ENCODE measurements at places on chromosomes 2 and 18. TPM values are rescaled to one million over a fixed set of nuclear protein-coding genes. Genes with fewer than 3 reads are reported as not detected.

DNA sequence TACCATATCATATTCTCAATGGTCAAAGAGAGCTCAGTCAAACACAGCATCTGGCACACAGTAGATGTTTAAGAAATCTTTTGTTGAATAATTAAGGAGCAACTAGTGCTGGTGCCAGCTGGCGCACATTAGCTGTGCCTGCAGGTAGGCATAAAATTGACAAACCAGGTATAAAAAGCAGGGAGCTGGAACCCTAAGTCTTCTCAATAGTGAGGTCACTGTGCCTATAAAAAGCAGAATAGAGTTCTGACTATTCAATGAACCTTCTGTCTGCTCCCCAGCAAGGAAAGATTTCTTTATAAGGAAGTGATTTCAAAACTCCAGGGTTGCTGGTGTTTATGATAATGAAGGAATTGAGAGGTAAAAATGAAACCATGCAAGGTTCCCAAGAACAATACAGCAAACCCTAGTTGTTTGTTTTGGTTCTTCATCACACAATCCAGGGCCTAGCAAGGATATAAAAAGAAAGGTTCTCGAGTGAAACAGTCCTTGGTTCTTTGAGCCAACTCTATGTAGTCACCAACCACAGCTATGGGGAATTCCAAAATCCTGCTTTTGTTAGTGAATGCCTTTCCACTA, 76.1 kb downstream of the THADA start:
- DNase-seq = no peak

GRCh38 chr2:72770879-72771461, 54.9 kb downstream of the EXOC6B start:
- DNase-seq = peak; percentile 91

- peak; percentile 79 for DNase-seq
These were observed 97.2 kb downstream of the SEPTIN10 start for GRCh38 chr2:109516445-109517117.

GRCh38 chr2:66896131-66896530, 461.2 kb downstream of the MEIS1 start:
- DNase-seq = no peak

- DNase-seq = no peak
These were observed 710.4 kb upstream of the PIK3C3 start for GRCh38 chr18:41244591-41245037.

Gene GDF7
- total RNA-seq = under 0.01 TPM

DNA sequence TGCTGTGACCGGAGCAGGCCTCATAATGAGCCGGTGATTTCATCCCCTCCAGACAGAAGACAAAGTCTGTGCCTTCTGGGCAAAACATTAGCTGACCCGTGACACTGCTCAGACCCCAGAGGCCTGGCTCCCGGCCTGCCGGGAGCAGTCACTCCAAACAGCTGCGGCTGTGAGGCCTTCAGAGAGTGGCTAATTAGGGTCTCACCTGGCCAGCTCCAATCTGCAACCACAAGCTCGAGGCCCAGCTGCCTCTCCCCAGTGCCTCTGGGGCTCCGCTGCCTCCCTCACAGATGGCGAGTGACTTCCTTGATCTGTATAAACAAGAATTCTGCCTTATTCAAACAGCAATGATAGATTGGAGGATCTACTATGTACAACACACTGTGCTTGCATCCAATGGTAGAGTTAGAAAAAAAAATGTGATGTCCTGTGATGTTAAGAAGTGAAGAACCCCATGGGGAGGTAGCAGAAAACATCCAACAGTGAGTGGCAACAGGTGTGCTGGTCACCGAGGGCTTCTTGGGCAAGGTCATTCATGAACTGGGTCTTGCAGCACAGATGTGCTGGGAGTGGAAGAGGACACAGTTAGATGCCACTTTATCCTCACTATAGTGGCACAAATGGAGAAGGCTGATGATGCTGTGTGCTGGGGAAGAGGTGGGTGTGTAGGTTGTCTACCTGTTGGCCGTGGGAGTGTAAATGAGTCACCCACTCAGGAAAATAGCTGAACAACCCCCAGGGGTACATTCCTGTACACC, 98.2 kb upstream of the ASAP2 start:
- no peak for DNase-seq

- DNase-seq = no peak
These were observed 10.6 kb downstream of the CFLAR start for GRCh38 chr2:201126308-201127151.

Gene RND3
- not detected for total RNA-seq

GRCh38 chr2:172342078-172342477, 85.3 kb upstream of the ITGA6 start:
- no peak for DNase-seq

DNA sequence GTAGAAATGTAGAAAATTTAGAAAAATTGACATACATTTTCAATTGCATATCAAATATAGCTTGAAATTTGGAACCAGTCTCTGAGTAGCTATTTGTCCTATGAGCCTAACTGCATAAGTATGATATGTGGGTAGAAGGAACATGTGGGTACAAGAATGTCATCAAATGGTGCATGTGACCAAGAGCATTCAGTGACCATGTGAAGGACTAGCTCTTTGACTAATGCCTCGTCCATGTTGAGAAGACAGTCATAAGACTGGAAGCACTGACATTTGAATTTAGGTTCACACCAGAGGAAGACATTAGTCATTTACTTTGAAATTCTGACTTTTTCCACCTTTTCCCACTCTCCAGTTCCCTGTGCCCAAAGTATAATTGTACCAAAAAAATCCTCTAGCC, 12.6 kb downstream of the MRPL44 start:
- DNase-seq = no peak

Gene KRTCAP3
- total RNA-seq = not detected

GRCh38 chr18:48975817-48976649, 25.3 kb upstream of the SMAD7 start:
- peak; percentile 61 for DNase-seq

DNA sequence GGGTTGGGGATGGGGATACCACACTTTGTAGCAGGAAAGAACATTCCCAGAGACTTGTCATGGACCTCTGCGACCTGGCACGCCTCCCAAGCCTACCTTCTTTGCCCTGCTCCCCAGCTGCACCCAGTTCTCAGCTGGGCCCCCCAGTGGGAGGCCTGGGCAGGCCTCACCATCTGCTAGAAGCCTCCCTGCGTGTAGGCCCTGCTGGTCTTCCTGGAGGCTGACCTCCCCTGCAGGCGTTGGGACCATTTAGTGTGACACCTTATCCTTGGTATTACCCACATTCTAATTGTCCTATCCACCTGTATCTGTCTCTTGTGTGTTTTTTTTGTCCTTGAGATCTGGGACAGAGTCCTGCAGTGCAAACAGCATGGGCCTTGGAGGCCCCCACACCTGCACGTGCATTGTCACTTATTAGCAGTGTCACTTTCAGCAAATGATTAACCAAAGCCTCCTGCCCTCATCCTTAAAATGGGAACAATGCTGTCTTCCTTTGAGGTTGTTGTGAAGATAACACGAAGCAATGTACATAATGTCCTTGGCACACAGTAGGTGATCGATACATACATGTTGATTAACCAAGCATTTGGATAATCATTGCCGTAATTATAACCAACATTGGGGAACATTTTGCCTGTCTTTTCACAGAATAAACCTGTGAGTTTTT, 77.2 kb downstream of the LIPG start:
- DNase-seq = no peak

Gene MYOM1
- total RNA-seq = not detected

GRCh38 chr18:65822826-65823225, 72.0 kb downstream of the CDH7 start:
- DNase-seq = no peak

Gene IHH
- not detected for total RNA-seq

- DNase-seq = no peak
These were observed 276.0 kb downstream of the ZNF407 start for GRCh38 chr18:74873629-74874028.

DNA sequence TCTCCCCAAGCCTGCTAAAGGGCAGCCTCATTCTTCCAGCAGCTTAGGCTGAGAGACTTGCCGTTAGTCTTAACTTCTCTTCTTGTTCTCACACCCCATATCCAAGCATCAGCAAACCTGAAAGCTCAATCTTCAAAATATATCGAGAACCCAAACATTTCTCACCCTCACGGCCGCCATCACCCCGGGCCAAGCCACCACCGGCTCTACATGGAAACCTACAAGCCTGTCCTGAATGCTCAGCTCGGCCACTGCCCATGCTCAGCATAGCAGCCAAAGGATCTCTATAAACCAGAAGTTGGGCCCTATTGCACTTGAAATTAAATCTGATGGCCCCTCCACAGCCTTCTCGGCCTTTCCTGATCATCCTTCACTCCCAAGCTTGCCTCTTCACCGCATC, 2.1 kb downstream of the HS1BP3 start:
- DNase-seq = no peak

- no peak for DNase-seq
These were observed 45.7 kb downstream of the CCDC85A start for GRCh38 chr2:56229397-56230060.

GRCh38 chr18:30601541-30601940, 441.0 kb downstream of the DSC3 start:
- DNase-seq = no peak

DNA sequence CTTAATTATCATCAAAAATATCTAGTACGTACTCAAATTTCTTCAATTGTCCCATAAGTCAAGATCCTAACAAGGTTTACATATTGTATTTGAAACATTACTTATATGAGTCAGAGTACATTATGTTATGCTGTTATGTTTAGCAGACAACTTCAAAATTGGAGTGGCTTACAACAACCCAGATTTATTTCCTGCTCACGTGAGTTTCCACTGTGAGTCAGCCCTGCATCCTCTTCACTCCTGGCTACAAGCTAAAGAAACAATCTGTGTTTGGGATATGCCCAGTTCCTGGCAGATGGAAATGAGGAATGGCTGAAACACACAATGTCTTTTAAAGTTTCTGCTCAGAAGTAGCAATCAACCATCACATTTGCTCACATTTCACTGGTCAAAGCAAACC, 31.5 kb upstream of the TANC1 start:
- no peak for DNase-seq

Gene MC2R
- total RNA-seq = not detected

DNA sequence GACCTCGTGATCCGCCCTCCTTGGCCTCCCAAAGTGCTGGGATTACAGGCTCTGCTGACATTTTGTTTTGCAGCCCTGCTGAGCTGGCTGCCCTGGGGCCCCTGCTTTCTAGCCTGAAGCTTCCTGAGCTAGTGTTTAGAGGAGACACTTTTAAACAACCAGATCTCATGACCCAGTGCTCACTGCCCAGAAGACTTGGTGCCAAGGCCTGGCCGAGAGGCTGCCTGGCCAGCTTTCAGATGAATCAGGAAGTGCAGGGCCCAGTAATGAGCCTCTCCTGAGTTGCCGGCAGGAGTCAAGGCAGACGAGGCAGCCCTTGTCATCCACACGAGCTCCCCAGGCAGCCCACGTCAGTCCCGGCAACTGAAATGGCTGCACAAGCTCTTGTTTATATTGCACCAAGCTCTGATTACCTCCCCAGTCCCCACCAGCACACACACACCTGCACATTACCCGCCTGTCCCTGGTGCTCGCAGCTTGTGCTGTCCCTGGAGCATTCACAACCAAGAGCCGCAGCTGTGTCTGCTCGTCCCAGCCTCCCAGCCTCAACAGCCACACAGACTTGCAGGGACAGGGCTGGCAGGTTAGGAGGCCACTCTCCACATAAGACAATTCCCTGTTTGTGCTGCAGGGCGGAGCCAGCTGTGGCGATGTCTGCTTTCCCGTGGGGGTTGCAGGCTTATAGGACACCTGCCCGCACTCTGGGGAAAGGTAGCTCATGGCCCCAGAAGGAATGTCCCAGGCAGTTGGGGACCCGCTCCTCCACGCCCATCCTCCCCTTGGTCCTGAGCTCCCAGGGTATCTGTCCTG, 331.2 kb upstream of the MYT1L start:
- no peak for DNase-seq

Gene RAB6D
- not detected for total RNA-seq

DNA sequence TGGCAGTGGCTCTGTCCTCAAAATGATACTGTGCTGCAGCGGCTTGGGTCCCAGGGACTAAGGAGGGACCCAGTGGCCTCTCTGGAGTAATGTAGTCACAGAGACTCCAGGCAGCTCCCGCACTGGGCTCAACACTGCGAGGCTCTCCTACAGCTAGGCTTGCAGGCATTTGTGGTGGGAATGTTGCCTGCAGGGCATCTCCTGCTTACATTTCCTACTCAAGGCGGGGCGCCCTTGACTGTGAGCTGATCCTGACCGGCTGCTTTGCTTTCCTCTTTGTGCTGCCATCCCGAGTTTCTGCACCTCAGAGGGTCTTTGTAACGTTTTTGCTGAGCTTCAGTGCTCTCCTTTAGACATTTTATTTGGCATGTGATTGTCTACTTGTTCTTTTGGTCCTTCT, 177.4 kb upstream of the FN1 start:
- no peak for DNase-seq

GRCh38 chr18:3541549-3542386, 91.8 kb downstream of the TGIF1 start:
- no peak for DNase-seq

DNA sequence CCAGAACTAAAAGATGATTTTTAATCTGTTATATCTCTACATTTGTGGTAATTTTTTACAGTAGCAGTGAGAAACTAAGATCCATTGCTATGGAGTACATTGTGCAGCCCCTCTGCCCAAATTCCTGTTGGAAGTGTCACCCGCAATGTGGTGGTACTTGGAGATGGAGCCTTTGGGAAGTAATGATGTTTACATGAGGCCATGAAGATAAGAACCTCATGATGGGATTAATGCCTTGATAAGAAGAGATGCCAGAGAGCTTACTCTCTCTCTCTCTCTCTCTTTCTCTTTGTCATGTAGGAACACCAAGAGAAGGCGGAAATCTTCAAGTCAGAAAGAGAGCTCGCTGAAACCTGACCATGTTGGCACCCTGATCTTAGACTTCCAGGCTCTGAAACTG, 535.4 kb downstream of the PID1 start:
- no peak for DNase-seq

Gene ARL4C
- total RNA-seq = not detected

DNA sequence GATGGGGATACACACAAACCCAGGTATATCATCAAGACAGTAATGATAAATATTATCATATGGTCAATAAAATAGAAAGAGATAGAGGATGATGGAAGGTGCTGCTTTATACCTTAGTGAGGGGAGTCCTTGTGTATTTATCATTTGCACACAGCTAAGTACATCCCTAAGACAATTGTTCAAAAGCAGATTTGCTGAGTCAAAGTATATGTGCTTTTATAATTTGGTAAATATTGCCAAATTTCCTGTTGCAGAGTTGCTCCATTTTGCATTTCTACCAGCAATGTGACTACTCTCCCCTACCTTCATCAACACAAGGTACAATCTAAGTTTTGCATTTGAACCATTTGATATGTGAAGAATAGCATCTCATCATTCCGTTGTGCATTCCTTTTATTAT, 22.6 kb upstream of the PLEK start:
- DNase-seq = no peak

- no peak for DNase-seq
These were observed 286.8 kb downstream of the RAD51AP2 start for GRCh38 chr2:17231394-17231965.

GRCh38 chr18:34880882-34881834, 160.1 kb upstream of the MAPRE2 start:
- peak; percentile 50 for DNase-seq

- DNase-seq = no peak
These were observed 281.4 kb downstream of the PAX3 start for GRCh38 chr2:222017252-222017850.

Gene IL1RL2
- total RNA-seq = not detected
